ENCODE measurements at places on chromosomes 16 and 17. TPM values are rescaled to one million over a fixed set of nuclear protein-coding genes. Genes with fewer than 3 reads are reported as not detected.

GRCh38 chr17:45063198-45063597 is 2.1 kb downstream of the NMT1 start:
- DNase-seq: no peak

GRCh38 chr16:29126057-29126494 is 141.2 kb downstream of the LAT start:
- DNase-seq: no peak

- no peak for DNase-seq
These were observed 6.7 kb upstream of the ABCC3 start for GRCh38 chr17:50627782-50628601.

DNA sequence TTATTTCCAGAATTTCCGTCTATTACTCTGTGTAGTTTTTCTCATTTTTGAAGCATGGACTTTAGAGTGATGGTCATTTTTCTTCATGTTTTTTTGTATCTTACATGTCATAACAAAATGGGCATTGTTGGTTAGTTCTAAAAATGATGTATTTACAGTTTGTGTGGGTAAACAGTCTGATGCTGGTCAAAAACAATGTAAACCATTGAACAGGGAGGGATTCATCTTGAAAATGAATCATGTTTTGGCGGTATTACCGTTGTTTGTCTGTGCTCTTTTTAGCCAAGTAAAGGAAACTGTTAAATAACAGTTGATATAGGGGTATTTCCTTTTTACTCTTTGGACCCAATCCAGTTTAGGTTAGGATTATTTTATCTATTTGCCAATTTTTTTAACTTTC is 315.8 kb downstream of the BCAS3 start:
- no peak for DNase-seq

DNA sequence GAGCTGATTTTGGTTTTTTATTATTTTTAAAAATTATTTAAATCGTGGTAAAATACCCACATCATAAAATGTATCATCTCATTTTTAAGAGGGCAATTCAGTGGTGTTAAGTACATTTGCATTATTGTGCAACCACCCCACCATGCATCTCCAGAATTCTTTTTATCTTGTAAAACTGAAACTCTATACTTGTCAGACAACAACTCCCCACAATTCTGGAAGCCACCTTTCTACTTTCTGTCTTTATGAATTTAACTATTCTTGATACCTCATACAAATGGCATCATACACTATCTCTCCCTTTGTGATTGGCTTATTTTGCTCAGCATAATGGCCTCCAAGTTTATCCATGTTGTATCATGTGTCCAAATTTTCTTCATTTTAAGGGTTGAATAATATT is 97.9 kb downstream of the HS3ST3B1 start:
- no peak for DNase-seq

DNA sequence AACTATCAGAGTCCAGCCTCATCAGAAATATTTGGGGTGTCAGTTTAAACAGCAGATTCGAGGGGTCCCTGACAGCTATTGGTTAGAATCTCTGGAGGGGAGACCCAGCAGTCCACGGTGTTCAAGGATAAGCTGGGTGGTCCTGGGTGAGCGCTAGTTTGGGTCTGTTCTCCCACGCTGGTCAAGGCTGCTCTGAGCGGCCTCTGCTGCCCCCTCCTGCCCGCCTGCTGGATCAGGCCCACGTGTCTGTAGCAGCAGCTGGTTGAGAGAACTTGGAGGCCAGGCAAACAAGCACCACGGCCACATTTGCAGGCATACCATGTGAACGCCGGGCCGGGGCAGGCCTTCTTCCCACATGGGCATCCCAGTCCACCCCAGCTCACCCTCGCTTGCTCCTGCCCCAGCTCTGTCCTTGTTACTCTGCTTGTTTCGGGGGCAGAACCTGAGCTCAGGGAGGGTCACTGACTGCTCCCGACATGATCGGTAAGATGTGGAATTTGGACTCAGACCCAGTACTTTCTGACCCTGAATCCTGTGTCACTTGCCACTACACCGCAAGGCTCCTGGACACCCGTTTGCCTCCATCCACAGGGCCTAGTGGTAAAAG is 7.4 kb downstream of the FOXF1 start:
- DNase-seq: peak; percentile 67

GRCh38 chr17:17605729-17606088 is 14.2 kb upstream of the PEMT start:
- no peak for DNase-seq

- no peak for DNase-seq
These were observed 36.2 kb downstream of the DGKE start for GRCh38 chr17:56870081-56870651.

- DNase-seq: no peak
These were observed 313 bp upstream of the NSRP1 start for GRCh38 chr17:30116345-30116660.

- DNase-seq: no peak
These were observed 14.8 kb downstream of the TRARG1 start for GRCh38 chr17:1294157-1294717.

- DNase-seq: no peak
These were observed 3.1 kb upstream of the UBE2I start for GRCh38 chr16:1306334-1306733.

- no peak for DNase-seq
These were observed 60.9 kb upstream of the ZNF750 start for GRCh38 chr17:82900741-82901140.

DNA sequence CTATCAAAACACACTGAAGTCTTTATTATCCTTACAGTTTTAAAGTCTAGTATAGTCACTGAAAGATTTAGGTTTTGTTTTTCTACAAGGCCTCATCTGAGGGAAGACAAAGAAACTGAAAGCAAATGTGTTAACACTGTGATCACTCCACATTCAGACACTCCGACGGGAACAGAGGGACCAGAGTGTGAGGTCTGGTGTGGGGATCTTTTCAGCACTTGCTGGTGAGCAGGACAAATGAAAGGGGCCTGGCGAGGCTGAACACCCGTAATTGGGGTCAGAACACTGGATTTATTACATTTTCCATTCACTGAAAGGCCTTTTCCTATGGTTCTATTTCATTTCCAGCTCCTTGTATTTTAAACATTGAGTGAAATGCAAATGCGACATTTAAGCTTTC is 910.5 kb downstream of the CDH11 start:
- DNase-seq: no peak

GRCh38 chr17:51132964-51133319 is 12.3 kb upstream of the SPAG9 start:
- DNase-seq: no peak

- DNase-seq: no peak
These were observed 29.9 kb downstream of the BAIAP2 start for GRCh38 chr17:81064678-81065475.

GRCh38 chr17:47973541-47973940 is 2.6 kb downstream of the CDK5RAP3 start:
- DNase-seq: no peak

- DNase-seq: no peak
These were observed 37.1 kb downstream of the OR1D5 start for GRCh38 chr17:3026125-3026855.

GRCh38 chr16:54397190-54397835 is 110.7 kb upstream of the IRX3 start:
- DNase-seq: no peak

DNA sequence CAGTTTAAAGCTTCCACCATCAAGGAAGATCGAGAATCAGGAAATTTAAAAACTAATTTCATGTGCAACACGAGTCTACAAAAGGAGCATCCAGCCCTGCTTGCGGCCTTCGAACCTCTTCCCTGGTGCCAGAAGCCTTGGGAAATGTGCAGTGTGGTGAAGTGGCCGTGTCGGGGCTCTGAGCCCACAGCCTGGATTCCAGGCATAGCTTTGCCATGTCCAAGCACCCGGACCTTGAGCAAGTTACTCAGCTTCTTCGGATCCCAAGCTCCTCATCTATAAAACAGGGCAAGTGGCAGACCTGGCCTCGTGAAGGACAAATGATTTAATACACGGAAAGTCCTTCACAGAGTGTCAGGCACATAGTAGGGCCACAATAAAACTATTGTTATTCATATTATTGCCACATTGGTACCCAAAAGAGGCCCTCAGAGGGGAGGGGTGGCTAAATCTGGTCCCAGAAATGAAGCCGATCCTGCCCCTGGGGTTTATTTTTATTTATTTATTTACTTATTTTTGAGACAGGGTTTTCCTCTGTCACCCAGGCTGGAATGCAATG is 34.8 kb downstream of the COTL1 start:
- DNase-seq: no peak

DNA sequence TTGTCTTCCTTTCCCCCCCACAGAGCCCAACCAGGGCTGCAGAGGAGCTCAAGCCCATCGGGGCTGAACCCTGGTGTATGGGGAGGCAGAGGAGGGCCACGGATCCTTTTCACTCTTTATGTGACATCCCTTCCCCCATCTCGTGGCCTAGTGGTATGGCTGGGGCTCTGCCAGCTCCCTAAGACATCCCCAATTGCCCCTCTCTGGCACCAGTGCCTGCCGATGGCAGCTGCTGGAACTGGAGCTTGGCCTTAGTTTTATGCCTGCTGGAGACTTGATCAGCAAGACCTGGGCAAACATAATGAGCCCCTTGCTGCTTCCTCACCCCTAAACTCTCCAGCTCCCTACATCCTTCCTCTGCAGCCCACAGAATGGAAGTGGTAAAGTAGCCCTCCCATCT is 8.0 kb upstream of the TOP2A start:
- DNase-seq: no peak

GRCh38 chr17:61756561-61756960 is 106.8 kb downstream of the BRIP1 start:
- no peak for DNase-seq

DNA sequence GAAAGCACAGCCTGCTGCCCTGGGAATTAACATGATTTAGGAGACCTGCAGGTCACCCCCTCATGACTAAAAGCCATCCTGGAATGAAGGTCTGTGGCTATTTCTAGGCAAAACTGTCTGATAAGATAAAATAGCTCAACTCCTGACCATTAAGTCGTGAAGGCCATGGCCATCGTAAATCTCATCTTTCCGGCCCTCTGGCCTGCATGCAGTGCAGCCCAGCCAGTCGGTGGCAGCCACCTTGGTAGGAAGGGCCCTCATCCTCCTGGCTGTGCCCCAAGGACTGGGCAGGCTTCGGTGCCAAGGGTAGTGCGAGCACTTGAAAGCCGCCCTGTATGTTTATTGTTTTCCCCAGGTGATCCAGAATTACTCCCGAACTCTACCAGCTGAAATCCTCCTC is 18.2 kb upstream of the MEOX1 start:
- DNase-seq: no peak

GRCh38 chr16:81885976-81886586 is 107.0 kb downstream of the PLCG2 start:
- DNase-seq: peak; percentile 26

DNA sequence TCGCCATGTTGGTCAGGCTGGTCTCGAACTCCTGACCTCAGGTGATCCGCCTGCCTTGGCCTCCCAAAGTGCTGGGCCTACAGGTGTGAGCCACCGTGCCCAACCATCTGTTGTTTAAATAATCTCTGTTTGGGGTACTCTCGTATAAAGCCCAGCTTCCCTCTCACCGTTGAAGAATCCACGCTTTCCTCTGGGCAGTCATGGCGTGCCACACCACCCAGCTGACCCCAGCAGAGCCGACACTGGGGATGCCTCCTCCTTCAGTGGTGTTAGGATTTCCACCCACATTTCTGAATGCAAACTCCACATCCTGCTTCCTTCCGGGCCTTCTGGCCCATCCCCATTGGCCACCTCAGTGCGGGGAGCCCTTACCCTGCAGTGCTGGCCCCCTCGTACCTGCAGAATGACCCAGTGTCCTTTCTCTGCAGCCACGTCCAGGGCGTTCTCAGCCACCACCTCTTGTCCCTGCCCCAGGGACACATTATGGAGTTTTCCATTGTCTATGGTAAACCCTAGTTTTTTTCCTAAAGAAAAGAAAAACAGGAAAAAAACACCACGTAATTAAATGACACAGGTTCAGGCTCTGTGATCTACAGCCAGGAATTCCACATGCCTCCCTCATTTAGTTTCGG is 60.4 kb downstream of the PGS1 start:
- DNase-seq: no peak

GRCh38 chr16:8632675-8633182 is 11.2 kb downstream of the METTL22 start:
- no peak for DNase-seq

- DNase-seq: no peak
These were observed 67.2 kb downstream of the CDH8 start for GRCh38 chr16:61969077-61969382.

- DNase-seq: no peak
These were observed 10.0 kb downstream of the CYBC1 start for GRCh38 chr17:82440469-82440981.

DNA sequence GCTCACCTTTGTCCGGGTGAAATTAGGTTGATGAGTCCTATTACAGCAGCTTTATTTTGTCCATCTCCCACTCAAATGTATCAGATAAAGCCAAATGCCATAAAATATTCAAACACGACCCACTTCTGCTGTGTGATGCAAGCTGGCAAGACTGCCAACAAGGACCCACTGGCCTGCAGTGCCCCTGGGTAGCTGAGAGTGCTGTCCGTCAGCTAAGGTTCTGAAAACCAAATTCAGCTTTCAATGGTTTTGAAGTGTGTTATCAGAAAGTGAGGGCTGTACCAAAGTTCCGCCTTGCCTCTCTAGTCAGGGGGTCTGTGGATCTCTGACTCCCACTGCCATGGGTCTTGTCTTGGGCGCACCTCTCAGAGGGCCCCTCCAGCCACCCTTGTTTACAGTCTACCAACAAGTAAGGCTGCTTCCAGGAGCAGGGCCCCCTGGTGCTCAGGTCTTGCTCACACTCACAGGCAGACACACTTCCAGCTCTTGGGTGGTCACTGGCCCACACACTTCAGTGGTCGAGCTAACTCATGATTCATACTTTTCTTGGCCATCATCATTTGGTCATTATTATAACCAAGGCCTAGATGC is 10.5 kb upstream of the CCDC182 start:
- DNase-seq: no peak

DNA sequence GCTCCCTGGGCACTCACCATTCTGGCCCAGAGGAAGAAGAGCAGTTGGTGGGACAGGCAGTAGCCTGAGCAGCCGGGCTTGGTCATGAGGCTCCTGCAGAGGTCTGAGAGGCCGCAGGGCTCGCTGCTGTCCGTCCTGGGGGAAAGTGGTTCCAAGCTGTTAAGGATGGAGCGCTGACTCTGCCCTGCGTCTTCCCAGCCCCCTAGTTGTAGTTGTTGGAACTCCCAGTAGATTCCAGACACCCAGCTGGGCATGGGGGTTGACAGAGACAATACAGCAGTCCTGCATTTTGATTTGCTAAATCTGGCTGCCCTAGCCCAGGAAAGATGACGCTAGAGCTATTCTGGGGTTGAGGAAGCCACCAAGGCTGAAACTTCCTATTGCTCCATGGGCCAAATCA is 7.3 kb downstream of the C16orf89 start:
- no peak for DNase-seq

GRCh38 chr17:56599088-56599487 is 5.6 kb downstream of the NOG start:
- no peak for DNase-seq

Gene SPATA22
- not detected for total RNA-seq

Gene SPIRE2
- 34.1 TPM for total RNA-seq

Gene AATK
- 0.74 TPM for total RNA-seq

Gene NPIPB9
- 4.6 TPM for total RNA-seq

Gene MYH8
- total RNA-seq: not detected

Gene EFNB3
- total RNA-seq: 0.14 TPM

Gene LYRM9
- 2.0 TPM for total RNA-seq

Gene ALDH3A1
- total RNA-seq: 403 TPM

Gene INCA1
- total RNA-seq: not detected

Measured in NCI-H460 (cell line).